Head of caudate nucleus (tissue), 42 donors: ENCODE measurements at places on chromosomes 2 and 18.

- no peak for DNase-seq
These were observed 100.3 kb downstream of the TTC32 start for GRCh38 chr2:19801367-19802080.

DNA sequence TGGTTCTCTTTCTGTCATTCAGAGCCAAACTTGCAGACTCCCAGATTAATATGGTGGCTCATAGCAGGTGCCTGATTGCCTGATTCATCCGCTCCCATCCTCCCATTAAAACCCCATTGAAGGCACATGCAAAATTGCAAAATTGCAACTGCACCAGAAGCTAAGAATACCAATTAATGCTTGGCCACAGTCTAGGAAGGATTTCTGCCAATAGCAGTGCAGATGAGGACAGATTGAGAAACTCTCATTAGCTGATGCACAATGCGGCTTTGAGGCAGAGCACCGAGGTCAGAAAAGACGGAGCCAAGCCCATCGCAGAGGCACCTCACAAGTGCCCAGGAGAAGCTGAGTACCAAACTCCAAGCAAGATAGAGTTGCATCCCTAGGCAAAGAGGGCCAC is 172.8 kb downstream of the ARL4C start:
- DNase-seq, result peak; percentile 50

DNA sequence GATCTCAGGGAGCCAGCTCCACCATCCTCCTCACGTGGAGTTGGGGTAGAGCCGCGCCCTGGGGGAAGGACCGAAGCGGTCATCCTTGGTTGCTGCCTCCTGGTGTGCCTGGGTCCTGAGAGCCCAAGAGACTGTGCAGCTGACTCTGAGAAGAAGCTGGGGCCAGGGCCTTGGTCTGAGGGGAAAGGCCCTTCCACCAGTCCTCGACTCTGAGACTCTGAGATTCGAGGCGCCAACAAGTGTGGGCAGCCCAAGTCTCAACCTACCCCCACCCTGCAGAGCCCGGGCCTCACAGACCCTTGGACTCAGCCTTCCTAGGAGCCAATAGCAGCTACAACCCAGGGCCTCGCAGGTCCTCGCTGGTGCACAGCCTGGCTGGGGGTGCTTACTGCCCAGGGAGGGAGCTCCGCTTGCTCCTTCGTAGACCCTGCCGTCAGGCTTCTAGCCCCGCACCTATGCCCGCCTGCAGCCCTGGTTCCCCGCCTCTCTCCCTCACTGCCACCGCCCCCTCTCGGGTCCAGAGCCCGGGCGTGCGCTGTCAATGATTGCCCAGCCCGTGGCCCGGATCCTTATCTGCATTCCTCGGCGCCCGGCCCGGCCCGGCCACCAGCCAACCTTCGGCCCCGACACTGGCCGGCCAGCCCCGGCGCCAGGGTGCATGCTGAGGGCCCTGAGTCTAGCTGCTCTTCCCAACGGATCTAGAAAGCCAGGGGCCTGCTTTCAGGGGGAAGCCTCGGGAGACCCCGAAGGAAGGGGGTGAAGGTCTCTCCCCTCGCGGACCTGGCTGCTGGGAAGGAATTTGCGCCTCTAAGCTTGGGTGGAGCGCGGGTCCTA is 2.0 kb downstream of the IHH start:
- DNase-seq, result no peak

GRCh38 chr2:172052000-172052983 is 33.0 kb upstream of the DLX1 start:
- DNase-seq, result no peak

- no peak for DNase-seq
These were observed 91.2 kb downstream of the KCNS3 start for GRCh38 chr2:17969661-17970060.

- DNase-seq, result no peak
These were observed 21.2 kb downstream of the SMAD4 start for GRCh38 chr18:51051105-51051712.

- DNase-seq, result no peak
These were observed 21.5 kb upstream of the TXNL4A start for GRCh38 chr18:80009661-80010550.

- DNase-seq, result no peak
These were observed 111.3 kb downstream of the LNPK start for GRCh38 chr2:175890636-175891242.

DNA sequence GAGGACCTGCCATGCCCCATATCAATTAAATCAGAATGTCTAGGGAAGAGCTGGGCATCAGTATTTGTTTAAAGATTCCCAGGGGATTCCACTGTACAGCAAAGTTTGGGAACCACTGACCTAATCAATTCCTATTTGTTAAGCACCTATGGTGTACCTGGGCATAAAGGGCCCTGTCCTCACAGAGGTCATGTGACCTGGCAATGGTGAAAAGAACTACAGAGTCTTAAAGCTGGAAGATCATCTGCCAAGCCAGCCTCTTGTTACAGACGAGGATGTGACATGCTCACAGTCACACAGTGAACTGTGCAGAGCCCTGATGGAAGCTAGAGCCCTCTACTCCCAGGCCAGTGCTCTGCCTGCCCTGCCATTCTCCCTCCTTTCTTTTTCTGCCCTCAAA is 23.3 kb downstream of the SLC14A2 start:
- no peak for DNase-seq

DNA sequence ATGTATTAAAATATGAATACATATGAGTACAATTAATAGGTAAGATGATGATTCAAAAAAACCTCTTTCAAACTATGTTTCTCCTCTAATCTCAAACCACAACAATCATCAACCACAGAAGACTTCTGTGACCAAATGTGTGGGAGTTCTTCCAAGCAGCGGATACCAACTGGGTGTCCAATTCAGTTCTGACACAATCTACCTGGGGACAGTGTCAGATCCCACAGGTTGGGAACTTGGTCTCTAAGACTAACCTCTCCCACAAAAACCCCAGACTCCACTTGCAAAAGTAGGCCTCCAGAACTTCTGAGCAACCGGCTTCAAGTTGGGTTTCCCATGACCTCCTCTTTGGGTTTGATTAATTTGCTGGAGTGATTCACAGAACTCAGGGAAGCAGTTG is 26.9 kb downstream of the FASTKD1 start:
- DNase-seq, result no peak

DNA sequence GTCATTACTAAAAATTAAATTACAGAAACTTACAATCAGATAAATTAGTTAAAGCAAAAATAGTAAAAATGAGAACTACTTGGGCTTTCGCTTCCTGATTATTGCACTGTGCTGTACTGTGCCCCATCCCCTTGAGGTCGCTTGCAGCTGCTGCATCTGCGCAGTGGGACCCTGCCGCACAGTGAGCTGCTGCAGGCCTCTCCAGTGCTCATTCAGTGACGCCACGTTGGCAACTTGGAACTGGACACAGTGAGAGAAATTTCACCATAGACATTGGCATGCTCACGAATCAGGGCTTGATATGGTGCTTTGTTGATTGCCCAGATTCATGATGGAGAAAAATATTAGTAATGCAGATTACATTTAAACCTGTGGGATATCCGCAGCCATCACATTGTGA is 290.8 kb upstream of the MYT1L start:
- no peak for DNase-seq

- no peak for DNase-seq
These were observed 93.9 kb downstream of the MGAT5 start for GRCh38 chr2:134347756-134348155.

DNA sequence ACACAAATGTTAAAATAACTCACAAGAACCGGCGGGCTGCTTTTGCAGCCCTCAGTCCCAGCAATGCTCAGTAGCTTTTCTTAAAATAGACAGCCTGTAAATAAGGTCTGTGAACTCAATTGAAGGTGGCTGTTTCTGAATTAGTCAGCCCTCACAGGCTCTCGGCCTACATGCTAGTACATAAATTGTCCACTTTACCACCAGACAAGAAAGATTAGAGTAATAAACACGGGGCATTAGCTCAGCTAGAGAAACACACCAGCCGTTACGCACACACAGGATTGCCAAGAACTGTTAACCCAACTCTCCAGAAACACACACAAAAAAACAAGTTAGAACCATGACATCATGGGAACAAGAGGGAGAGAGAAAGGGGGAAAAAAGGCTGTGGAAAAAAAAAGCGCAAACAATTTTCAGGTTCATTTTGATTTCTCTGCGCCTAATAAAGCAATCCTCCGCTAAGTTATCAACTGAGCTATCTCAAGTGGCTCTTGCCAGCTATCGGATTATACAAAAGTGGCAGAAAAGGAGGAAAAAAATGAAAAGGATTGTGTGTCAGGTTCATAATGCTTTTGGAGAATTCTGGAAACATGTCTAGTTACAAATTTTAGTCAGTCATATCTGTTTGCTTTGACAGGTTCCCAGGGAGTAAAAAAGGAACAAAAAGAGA is 89.1 kb downstream of the ZEB2 start:
- no peak for DNase-seq

DNA sequence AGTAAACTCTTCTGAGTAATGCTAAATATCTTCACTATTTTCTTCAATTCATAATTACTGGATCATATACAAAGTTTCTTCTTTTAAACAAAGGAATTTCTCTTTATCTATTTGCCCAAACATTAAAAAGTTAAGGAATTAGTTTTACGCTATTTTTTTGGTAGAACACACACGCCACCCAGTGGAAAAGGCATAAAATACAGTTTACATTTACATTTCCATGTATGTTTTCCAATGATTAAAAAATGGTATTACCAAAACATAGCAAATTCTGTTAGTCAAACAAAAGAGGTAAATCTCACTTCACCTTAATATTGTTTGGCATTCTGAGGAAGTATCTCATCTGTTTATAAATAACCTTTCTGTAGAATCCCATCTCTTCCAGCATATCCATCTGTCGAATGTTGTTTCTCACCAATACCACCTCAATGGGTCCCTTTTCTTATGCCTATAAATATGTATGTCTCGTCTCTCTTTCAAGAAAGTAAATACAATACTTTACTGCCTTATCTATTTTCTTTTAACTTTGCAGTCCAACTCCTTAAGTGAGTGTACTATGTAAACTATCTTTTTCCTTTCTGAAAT is 7.2 kb downstream of the BOLL start:
- no peak for DNase-seq

DNA sequence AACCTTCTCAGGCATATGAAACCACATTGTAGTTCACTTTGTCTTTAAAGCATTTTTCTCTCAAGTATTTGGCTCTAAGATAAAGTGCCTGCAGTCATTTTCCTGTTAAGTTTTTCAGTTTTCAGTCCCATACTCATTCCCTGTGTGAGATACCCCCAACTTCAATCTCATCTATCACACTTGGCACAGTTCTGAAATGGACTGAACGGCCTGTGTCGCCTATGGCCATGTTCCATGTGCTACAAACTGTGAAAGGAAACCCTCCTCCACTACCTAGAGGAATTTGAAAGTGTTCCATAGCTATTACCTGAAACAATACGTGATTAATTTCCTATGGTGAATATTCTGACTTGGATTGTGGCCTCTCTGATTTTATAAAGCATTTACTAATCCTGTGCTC is 319.1 kb downstream of the CTNNA2 start:
- DNase-seq, result no peak

DNA sequence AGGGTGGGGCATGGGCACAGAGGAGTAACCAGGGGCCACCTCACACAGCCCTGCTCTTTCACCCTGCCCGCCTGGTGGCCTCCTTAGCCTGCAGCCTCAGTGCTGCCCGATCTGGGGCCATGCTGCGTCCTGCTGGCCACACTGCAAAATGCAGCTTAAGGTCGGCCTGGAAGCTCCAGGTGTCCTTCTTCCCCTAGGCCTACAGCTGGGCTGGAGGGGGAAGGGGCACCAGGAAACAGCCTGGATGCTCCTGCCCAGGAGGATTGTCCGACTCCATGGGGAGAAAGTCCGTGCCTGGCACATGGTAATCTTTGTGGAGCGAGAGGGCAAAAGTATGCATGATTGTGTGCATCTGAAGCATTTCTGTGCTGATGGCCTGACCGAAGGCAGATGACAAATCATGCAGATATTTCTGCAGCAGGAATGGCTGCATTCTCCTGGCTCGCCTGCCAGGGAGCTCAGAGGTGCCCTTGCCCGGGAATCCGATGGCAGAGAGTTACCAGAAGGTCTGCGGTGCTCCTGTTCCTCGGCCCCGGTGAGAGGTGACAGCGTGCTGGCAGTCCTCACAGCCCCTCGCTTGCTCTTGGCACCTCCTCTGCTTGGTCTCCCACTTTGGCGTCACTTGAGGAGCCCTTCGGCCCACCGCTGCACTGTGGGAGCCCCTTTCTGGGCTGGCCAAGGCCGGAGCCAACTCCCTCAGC is 12.8 kb upstream of the ALPP start:
- DNase-seq, result no peak

GRCh38 chr2:15729001-15729400 is 137.3 kb downstream of the DDX1 start:
- DNase-seq, result no peak

DNA sequence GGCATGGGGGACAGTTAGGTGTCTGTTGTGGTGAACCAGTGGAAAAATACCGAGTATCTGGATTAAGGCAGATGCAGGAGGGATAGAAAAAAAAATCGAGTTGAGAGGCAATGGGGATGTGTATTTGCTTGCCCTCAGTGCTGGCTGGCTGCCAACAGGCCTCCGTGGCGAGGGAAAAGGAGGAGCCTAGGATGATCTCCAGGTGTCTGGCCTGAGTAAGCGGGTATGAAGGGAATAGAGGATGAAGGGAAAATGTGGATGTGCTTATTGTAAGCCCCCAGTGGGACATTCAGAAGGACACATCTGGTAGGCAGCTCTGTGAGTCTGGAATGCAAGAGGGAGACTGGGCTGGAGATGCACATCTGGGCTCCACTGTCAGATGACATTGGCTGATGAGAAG is 22.8 kb downstream of the KCNS3 start:
- DNase-seq, result no peak

DNA sequence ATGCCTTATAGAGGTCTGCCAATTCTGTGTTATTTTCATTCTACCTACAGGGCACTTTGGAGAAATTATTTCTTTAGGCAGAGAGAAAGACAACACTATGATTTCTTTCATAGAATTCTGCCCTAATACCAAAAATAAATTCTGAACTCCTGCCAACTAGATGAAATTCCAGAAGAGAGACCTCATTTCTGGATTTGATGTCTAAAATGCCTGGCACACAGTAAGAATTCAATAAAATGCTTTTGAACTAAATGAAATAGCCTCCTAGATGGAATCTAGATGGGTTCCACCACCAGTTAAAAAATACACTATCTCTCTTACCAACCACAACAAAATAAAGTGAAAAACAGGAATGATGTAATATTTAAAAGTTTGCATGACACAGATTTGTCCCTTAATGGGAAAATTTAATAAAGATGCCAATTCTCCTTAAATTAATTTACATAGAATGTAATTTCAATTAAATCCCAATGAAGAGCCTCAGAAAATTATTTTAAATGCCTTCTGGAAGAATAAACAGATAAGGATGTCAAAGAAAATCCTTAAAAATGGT is 75.0 kb downstream of the OSBPL1A start:
- DNase-seq, result no peak

GRCh38 chr2:29700560-29700959 is 220.8 kb downstream of the ALK start:
- no peak for DNase-seq

DNA sequence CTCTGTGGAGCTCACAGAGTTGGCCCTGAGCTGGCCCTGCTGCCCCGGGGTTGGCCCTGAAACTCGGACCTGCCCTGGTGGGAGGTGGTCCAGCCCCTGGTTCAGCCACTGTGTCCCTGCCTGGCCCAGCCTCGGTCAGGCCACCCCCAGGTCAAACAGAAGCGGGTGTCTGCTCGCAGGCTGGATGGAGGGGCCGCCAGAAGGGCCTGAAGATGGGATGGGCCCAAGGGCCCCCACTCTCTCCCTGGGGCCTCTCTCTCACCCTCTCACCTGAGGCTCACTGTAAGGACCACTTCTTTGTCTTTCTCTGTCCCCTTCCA is 25.1 kb upstream of the B3GNT7 start:
- no peak for DNase-seq
